Globus pallidus (tissue), 1 donor: ENCODE measurements at places on chromosomes 7 and 10.

DNA sequence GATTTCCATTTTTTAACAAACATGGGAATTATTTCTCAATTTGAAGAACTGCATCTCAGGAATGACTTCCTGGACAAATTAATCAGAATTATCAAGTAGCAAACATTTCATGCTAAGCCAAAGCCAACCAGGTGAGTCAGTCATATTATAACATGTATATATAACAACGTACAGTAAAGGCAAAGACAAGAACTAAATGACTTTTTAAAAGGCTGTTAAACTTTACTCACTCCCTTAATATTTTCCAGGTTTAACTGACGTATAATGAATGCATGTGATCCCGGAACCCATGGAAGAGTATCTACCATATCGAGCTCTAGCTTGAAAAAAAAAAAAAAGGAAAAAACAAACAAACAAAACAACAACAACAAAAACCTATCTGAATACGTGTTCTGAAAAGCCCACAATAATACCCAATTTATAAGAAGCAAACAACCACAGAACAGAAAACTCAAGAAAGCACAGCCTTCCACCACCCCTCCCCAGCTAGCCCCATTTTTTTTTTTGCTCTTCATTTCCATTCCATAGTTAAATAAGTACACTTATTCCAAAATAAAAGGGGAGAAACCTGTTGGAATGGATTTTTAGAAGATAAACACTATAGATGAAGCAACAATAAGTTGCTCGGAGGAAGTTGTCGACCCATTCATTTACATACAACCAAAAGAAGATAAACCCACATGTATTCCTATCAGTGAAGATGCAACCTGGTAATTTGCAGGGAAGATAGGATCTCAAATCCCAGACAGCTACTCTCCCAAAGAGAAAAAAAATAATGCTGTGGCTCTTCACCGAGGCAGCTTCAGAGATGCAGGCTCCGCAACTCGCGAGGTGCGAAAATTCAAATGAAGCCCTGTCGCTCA is 537 bp downstream of the NAPEPLD start:
- DNase-seq = no peak

DNA sequence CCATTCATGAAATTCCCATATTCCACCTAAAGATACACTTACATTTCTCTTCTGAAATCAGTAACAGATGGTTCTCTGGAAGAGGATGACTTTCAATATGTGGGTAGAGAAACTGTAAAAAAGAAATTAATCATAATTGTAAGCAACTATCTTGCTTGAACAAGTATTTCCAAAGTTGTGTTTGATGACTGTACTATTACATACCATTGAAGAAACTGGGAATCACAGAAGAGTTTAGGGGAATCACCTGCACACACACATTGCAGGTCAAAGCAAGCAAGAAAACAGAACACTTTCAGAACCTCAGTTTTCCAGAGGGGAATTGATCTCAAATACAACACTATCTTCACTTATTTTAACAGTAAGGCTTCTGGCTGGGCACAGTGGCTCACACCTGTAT is 33.6 kb downstream of the GSAP start:
- DNase-seq = no peak

DNA sequence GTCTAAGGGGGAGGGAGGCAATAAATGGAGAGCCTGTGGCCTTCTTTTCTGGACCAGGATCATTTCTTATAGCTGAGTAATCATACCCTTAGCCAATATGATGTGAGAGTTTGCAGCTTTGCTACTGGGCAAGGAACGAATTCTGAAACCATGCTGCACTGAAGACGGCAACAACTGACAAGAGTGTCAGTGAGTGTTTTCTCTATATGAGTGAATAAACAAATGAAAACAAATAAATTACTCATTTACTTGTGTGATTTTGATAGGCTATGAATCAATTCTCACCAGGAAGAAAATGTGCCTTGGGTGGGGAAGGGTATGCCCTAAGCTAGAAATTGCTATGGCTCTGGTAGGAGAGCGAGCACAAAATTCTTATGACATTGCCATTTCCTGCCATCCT is 79.4 kb upstream of the LRRN3 start:
- DNase-seq = no peak

DNA sequence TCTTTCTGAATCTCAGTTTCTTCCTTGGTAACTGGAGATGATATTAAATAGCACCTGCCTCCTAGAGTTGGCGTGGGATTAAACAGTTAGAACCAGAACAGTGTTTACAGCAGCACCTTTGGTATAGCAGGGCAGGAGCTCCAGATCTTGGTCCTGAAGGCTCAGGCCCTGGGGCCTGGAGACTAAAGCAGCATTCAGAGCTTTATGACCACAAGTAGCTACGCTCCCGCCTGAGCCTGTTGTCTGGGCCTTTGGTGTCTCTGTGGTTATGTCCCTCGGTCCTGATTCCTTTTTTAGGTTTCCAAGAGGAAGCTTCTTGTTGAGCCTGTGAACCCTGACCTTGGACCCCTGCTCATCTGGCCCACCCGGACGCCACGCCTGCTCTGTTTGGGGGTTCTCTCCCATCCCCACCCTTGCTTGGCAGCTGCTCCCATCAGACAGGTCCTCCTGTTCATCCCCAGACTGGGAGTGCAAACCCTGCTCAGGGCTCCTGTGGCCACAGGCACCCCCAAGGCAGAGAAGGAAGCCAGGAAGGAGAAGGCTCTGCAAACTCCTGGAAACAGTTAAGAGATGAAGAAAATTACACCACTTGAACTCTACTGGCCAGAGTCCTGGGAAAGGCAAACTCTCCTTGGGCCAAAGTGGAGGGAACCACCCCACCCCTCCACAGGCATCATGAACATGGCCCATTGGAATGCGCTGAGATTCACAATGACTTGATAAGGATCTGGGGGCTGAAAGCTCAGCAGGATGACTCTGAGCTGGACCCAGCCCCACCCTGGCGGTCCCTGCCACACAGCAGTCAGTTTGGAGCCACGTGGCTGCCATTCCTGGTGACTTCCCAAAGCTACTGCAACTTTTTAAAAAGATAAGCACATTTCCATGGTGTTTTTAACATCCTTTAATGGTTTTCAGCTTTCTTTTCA is 50.1 kb upstream of the TMEM72 start:
- DNase-seq = no peak
